Neuronal stem cell (in vitro differentiated cells): ENCODE measurements at places on chromosomes 16 and 17.
A peak's percentile ranks its signal among the peaks of the same experiment; 100 is the strongest.

GRCh38 chr17:57699751-57700219, 45.3 kb downstream of the CCDC182 start:
- DNase-seq, result no peak
- no peaks in the 10 kb centered on the region for H3K27me3 ChIP-seq
- peaks cover 13% of the 10 kb centered on the region for H3K4me1 ChIP-seq
- no peak overlapping the region for H3K27ac ChIP-seq

- H3K27ac ChIP-seq, result no peak overlapping the region
- no peak for DNase-seq
- H3K27me3 ChIP-seq, result no peaks in the 10 kb centered on the region
- H3K4me1 ChIP-seq, result no peaks in the 10 kb centered on the region
- H3K4me3 ChIP-seq, result no peak overlapping the region
- no peaks in the 10 kb centered on the region for H3K36me3 ChIP-seq
These were observed 2.3 kb downstream of the CHP2 start for GRCh38 chr16:23757116-23757515.

- peaks cover 49% of the 10 kb centered on the region for H3K36me3 ChIP-seq
- no peaks in the 10 kb centered on the region for H3K27me3 ChIP-seq
- no peaks in the 10 kb centered on the region for H3K4me1 ChIP-seq
- DNase-seq, result no peak
These were observed 96.3 kb downstream of the NDEL1 start for GRCh38 chr17:8532021-8532420.

DNA sequence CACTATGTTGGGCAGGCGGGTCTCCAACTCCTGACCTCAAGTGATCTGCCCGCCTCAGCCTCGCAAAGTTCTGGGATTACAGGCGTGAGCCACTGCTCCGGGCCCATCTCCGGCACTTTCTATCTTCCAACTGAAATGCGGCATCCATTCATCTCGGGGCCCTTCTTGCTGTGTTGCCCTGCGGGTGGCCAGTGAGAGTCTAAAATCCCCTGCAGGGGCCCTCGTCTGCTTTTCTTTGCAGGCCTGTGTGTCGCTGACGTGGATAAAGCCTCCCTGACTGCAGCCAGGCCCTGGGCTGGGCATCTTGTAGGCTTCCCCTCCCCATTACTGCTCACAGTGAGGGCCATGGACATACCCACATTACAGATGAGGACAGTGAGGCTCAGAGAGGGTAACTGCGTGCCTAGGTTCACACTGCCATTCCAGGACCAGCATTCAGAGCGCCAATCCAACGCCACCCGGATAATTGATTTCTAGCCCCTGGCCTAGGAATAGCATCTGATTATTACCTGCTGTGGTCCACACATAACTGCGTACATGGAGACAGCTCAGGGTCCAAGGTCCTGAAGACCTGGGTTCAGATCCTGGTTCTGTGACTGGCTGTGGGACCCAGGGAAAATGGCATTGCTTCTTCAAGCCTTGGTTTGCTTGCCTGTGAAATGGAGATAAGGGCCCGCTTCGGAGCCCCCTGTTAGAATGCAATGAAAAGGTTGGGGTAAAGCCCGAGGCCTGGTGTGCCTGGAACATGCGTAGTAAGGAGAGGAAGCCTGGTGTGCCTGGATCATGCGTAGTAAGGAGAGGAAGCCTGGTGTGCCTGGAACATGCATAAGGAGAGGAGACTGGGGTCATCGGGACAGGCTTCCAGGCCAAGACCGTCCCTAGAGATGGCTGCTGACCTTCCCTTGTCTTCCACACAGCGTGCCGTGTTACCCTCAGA, 25.0 kb downstream of the CRISPLD2 start:
- no peaks in the 10 kb centered on the region for H3K36me3 ChIP-seq
- DNase-seq, result peak; percentile 33
- H3K27me3 ChIP-seq, result no peaks in the 10 kb centered on the region

DNA sequence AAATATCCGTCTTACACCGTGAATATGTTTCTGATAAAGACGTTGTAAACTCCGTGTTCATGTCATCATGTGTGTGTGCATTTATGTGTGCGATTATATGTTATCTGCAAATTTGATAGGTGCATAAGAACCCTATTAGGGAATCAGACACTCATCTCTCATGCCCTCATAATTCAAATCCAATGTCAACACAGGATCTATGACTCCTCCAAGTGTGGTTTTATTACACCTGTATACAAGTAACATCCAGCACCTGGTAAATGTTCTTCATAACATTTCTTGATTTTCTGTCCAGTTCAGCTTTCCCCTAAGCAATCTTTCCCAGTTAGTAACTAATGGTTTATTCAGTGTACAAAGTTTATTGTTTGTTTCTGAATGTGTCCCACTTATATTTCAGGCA, 681.9 kb downstream of the CDH11 start:
- H3K27me3 ChIP-seq, result no peaks in the 10 kb centered on the region
- DNase-seq, result no peak
- no peak overlapping the region for H3K4me3 ChIP-seq
- H3K4me1 ChIP-seq, result peaks cover 1% of the 10 kb centered on the region

GRCh38 chr17:75240394-75241142, 20.8 kb downstream of the GGA3 start:
- no peak overlapping the region for H3K4me3 ChIP-seq
- H3K27ac ChIP-seq, result peak overlapping the region; percentile 55
- DNase-seq, result peak; percentile 63
- H3K36me3 ChIP-seq, result peaks cover 99% of the 10 kb centered on the region
- no peaks in the 10 kb centered on the region for H3K4me1 ChIP-seq

DNA sequence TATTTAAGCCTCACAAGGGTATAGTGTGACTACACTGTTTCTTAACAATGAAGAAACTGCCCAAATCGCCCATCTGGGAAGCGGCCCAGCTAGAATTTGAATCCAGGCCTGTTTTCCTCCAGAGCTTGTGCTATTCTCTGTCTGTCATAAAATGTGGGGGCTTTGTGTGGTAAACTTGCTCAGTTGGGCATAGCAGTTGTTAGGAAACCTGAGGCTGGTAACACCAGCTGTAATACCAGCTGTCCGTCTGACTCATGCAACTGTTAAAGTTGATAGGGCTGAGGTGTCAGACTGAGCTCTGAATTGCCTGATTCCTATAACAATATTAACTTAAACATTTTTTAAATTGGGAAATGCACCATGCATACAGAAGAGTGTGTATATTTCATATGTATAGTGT, 9.3 kb downstream of the NOD2 start:
- no peaks in the 10 kb centered on the region for H3K4me1 ChIP-seq
- peaks cover 1% of the 10 kb centered on the region for H3K27me3 ChIP-seq
- no peak overlapping the region for H3K27ac ChIP-seq
- H3K4me3 ChIP-seq, result no peak overlapping the region

GRCh38 chr16:24036614-24037013, 200.8 kb downstream of the PRKCB start:
- peaks cover 4% of the 10 kb centered on the region for H3K27me3 ChIP-seq
- no peak overlapping the region for H3K27ac ChIP-seq
- H3K36me3 ChIP-seq, result no peaks in the 10 kb centered on the region
- H3K4me1 ChIP-seq, result peaks cover 3% of the 10 kb centered on the region

DNA sequence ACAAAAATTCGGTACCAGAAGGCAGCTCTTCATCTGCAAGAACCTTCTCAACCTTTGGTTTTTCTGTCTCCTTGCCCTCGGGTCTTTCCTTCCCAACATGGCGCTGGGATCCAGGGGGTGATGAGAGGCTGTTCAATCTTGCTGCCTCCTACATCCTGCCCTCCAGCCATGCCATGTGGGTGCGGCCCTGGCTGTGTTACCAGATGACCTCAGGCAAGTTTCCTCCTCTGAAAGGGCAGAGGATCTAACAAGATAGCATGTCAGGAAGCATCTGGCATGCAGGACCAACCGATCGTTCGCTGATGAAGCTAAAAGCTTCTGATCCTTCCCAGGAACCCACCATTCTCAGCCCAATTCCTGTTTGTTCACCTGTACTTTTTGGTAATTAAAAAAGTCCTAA, 36.8 kb upstream of the BCAR1 start:
- no peak for DNase-seq
- H3K27ac ChIP-seq, result no peak overlapping the region
- peaks cover 10% of the 10 kb centered on the region for H3K4me1 ChIP-seq
- peaks cover 12% of the 10 kb centered on the region for H3K36me3 ChIP-seq
- no peak overlapping the region for H3K4me3 ChIP-seq

- no peak overlapping the region for H3K27ac ChIP-seq
- H3K4me3 ChIP-seq, result no peak overlapping the region
- no peaks in the 10 kb centered on the region for H3K36me3 ChIP-seq
- H3K27me3 ChIP-seq, result no peaks in the 10 kb centered on the region
- DNase-seq, result no peak
- H3K4me1 ChIP-seq, result no peaks in the 10 kb centered on the region
These were observed 204.9 kb downstream of the PRKCA start for GRCh38 chr17:66507103-66507923.

DNA sequence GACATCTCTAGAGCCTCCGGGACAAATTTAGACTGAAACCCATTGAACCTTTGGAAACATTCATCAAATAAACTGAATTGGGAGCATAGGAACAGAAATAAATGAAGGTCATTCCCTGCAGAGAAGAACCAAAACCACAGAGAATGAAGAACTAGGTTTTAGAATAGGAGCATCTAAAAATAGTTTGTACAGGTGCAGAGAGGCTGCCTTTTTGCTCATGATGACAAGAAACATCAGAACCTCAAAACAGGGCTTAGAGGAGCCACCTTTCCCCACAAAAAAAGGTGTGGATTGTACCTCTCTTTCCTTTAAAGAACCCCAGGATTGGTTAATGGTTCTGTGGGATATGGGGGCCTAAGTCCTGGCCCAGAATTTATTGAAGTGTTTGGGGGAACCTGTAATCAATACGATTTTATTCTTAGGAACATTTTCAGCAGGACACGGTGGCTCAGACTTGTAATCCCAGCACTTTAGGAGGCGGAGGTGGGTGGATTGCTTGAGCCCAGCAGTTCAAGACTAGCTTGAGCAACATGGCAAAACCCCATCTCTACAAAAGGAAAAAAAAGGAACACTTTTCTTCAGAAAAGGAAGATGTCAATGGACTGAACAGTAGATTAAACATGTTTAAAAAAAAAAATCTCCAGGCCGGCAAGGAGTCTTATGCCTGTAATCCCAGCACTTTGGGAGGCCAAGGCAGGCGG, 37.7 kb upstream of the SLC47A1 start:
- no peak overlapping the region for H3K27ac ChIP-seq
- no peaks in the 10 kb centered on the region for H3K36me3 ChIP-seq
- H3K27me3 ChIP-seq, result no peaks in the 10 kb centered on the region
- no peak overlapping the region for H3K4me3 ChIP-seq
- no peaks in the 10 kb centered on the region for H3K4me1 ChIP-seq
- no peak for DNase-seq

DNA sequence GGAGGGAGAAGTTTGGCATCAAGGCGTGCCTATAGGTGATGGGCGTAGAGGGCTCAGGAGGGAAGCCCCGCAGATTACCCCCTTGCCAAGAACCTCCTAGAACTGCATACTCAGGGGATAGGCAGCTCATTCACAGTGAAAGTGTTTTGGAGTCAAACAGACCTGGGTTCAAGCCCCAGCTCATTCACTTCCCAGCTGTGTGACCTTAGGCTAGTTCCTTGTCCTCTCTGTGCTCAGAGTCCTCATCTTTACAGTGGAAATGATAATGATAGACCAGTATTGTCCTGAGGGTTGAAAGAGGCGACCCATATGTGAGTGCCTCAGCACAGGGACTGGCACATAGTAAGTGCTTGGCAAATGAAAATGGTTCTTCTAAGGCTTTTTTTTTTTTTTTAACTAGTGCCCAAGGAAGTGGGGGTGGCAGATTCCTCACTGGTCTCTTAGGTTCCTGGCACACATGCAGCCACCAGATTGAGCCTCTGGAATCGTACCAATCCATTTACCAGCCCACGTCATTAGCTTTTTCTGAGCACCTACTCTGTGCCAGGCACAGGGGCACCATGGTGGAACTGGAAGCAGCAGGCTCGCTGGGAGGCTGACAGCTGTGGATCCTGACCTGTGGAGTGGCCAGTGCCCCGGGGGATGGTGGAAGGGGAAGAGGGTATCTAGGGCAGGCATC, 75.8 kb downstream of the SREBF1 start:
- H3K4me3 ChIP-seq, result no peak overlapping the region
- H3K36me3 ChIP-seq, result peaks cover 54% of the 10 kb centered on the region
- H3K27ac ChIP-seq, result no peak overlapping the region
- peaks cover 21% of the 10 kb centered on the region for H3K4me1 ChIP-seq

GRCh38 chr17:27993723-27994310, 48.7 kb upstream of the NLK start:
- no peak overlapping the region for H3K27ac ChIP-seq
- no peak for DNase-seq
- no peaks in the 10 kb centered on the region for H3K4me1 ChIP-seq
- H3K27me3 ChIP-seq, result no peaks in the 10 kb centered on the region

DNA sequence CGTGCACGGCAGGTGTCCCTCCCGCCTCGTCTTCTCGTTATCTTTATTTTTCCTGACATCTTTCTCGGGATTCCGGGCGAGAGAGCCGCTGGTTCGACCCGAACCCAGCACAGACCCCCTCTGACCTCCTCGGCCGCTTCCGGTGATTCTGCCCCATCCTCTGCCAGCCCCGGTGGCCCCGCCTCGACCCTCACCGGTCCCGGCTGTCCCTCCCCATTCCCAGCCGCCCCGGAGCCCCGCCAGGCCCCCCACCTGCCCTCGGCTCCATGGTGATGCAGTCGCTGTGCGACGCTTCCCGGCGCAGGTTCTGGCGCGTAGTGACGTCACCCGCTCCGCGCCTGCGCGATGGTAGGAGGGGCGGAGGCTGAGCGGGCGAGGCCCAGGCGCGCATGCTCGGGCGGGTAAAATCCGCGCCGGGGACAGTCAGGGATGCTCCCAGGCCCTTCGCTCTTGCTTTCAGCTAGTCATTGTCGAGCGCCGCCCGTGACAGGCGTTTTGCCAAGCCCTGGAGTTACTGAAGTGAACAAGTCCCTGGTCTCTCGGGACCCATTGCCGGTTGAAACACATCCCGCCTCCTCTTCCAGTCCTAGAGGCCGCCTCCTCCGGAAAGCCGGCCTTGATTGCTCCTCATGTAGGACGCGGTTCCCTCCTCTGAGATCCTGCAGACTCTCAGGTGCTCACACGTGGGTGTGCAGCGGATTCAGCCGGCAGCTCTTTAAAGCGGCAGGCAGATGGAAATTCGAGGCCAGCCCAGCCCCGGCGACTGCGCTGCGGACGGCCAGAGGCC, at the start of gene MTHFSD:
Gene MTHFSD (minus strand): TSS at position 319 of the 787 bp plus-strand sequence. CDS start 51 bp downstream, at position 268.
- peaks cover 5% of the 10 kb centered on the region for H3K4me1 ChIP-seq
- peak; percentile 91 for DNase-seq
- H3K27ac ChIP-seq, result no peak within 1 kb of the TSS

DNA sequence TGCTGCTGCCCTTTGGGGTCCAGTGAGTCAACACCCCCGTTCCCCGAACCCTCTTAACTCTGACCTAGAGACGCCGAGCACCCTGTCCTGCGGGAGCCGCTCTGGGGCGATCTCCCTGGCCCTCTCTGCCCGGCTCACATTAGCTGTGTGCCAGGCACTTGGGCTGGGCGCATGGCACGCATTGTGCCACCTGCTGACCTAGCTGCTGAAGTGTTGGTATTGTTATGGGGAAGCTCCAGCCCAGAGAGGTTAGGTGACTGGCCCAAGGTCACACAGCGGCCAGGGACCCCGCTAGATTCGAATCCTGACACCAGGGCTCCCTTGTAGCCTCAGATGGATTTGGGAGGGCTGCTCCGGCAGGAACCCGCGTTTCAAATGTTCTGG, 1.1 kb downstream of the HSD17B1 start:
- H3K27ac ChIP-seq, result no peak overlapping the region
- no peaks in the 10 kb centered on the region for H3K27me3 ChIP-seq
- no peaks in the 10 kb centered on the region for H3K36me3 ChIP-seq
- DNase-seq, result no peak
- peak overlapping the region; percentile 89 for H3K4me3 ChIP-seq

GRCh38 chr17:199806-200545, 18.5 kb upstream of the DOC2B start:
- H3K36me3 ChIP-seq, result no peaks in the 10 kb centered on the region
- no peak overlapping the region for H3K4me3 ChIP-seq
- no peak for DNase-seq
- H3K27ac ChIP-seq, result no peak overlapping the region
- H3K4me1 ChIP-seq, result peaks cover 10% of the 10 kb centered on the region
